ENCODE measurements at places on chromosomes 16 and 17. TPM values are rescaled to one million over a fixed set of nuclear protein-coding genes. Genes with fewer than 3 reads are reported as not detected.

DNA sequence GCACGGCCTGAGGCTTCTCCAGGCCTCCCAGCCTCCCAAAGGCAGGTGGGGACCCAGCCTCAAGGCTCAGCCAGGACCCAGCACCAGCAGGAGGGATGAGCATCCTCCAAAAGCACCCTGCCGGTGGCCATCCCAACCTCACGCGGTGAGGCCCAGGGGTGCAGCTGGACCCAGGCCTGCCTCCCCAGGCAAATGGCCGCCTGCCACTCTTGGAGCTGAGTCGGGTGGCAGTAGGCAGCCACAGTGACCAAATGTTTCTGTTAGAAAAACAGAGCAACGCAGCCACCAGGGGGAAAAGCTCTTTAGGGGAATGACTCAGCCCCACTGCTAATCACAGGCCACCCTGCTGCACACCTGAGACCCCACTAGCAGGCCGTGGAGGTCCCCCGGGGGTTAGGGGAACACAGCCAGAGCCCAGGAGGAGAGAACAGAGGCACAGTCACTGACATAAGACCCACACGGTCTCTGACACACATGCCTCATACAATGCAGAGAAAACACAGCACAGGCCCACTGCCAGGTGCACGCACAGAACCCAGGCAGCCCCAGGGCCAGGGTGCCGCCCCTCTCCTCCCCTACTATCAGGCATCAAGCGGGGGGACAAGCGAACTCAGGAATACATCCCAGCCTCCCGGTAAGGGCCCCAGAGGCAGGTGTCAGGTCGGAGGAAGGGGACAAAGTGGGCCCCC, 12.4 kb downstream of the BCAR1 start:
- peak; percentile 51 for DNase-seq

DNA sequence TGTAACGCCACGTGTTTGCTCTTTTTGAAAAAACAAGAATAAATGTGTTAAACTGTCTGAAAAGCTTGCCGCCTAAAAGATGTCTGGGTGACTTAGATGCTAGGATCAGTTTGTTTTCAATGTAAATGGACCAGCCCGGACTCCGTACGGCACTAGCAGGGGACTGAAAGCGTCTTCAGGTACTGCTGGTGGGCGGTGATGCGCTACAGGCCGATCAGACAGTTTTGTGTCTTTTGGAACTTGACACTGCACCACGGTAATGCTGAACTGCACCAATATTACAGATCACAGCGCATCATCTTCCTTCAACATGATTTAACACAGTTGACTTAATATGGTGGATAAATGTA, 727 bp upstream of the MBTPS1 start:
- no peak for DNase-seq

GRCh38 chr16:57624044-57624688, 4.3 kb upstream of the ADGRG1 start:
- no peak for DNase-seq

DNA sequence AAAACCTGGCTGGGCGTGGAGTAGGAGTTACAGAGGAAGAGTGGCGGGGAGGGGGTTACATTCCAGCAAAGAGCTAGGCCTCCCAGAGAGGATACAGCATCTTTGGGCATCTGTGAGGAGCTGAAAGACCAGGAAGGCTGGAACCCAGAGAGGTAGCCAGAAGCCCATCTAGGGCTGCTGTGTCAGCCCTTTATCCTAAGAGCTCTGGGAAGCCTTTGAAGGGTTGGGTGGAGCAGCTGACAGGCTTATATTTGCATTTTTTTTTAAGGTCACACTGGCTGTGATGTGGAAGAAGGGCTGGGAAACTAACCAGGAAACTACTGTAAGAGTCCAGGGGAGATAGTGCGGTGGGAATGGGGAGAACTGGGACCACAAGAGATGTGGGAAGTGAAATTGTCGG, 6.8 kb upstream of the CNOT1 start:
- no peak for DNase-seq

DNA sequence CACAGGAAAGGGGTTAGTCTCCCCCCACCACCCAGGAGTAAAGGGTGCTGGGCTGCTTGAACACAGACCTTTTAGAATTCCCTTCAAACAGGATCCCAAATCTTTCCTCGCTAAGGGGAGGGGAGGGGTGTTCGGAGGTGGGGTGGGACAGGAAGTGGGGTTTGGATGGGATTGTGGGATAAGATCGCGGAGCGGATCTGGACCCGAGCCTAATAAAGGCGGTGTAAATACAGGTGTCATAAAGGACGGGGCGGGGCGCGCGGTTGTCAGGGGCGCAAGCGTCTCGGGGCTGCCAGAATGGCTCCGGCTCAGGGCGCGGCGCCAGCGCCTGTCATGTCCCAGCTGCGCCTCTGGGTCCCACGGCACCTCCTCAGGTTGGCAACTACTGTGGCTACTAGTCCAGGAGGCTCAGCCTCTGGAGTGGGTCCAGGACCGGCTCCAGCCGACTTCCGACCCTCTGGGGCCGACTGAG, 59.8 kb upstream of the FBXO47 start:
- peak; percentile 18 for DNase-seq

DNA sequence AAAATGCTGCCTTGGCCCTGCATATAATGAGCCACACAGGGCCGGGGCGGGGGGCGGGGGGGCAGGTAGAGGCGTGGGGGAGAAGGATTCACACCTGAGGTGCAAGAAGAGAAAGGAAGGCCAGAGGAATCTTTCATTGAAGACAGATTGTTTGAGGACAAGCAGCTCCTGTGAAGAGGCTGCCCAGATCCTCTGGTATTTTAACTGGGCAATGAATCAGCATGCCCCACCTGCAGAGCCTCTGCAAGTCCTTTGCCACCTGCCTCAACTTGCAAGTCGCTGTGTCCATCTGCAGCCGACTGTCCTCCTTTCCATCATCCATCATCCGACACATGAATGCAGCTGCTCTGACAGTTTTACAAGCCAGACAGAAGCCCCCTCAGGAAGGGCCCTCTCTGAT, 1.2 kb upstream of the SOST start:
- DNase-seq, result no peak

GRCh38 chr16:75550211-75550662, 5.8 kb downstream of the TMEM231 start:
- peak; percentile 91 for DNase-seq

DNA sequence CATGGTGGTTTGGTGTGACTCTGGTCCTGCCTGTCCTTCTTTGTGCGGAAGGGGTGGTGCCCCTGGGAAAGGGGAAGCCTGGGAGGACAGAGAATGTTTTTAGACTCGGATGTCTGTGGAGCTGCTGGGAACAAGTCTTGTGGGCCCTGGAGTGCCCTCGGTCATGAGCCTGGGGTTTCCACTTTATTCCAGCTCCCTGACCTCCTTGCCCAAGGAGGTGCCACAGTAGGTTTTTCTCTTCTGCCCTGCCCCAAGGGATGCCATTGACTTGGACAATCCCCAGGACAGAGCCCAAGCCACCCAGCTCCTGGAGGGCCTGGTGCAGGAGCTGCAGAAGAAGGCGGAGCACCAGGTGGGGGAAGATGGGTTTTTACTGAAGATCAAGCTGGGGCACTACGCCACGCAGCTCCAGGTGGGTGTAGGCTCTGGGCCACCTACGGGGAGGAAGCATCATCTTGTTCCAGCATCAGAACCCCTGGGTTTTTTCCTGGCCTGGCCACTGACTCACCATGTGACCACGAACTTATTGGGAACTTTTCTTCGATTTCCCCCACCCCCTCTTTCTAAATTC, 1.4 kb downstream of the STAT5A start:
- DNase-seq, result no peak

DNA sequence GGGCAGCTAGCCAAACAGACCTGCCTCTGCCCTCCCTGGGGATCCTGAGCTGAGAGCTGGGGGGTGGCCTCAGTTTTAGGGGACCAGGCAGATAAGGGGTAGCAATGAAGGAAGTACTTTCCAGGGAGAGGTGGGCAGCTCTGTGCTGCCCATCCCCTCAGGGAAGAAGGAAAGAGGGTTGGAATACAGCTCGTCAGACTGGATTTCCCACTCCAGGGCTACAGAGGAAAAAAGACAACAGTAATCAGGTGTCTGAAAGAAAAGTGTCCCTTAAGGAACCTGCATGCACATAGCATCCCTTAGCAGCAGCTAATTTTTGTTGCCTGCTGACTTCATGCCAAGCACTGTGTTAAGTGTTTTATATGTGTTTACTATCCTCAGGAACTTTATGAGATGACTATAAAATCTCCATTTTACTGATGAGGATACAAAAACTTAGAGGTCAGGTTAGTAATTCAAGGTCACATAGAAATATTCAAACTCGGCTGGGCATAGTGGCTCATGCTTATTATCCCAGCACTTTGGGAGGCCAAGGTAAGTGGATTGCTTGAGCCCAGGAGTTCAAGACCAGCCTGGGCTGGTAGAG, 3.2 kb upstream of the MRPL58 start:
- no peak for DNase-seq

- DNase-seq, result no peak
These were observed 32.1 kb upstream of the KRT17 start for GRCh38 chr17:41656249-41657023.

GRCh38 chr17:17540278-17540906, 44.2 kb upstream of the RASD1 start:
- DNase-seq, result no peak

DNA sequence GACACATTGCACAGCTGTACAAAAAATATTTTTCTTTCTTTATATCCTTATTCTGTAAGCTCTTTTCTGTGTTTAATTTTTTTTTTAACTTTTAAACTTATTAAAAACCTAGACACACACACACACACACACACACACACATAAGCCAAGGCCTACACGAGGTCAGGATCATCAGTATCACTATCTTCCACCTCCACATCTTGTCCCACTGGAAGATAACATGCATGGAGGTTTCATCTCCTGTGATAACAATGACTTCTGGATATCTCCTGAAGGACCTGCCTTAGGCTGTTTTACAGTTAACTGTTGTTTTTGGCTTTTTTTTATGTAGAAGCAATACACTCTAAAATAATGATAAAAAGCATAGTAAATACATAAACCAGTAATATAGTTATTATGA, 71.2 kb downstream of the TNRC6C start:
- no peak for DNase-seq

DNA sequence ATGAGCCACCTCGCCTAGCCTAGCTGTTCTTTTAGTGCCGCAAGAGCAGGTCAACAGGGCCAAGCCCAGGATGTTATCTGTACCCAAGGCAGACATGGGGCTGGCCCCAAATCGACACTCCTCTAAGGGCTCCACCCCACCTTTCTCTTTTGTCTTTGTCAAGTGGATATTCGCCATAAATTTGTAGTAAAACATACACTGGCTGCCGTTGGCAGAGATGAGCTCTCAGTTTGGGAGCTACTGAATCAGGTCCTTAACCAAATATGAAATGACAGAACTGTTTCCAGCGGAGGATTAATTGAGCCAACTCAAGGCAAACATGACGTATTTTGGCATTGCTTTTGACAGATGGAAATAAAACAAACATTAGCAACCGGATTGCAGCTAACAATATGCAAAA, 556.9 kb upstream of the CDH5 start:
- DNase-seq, result no peak

DNA sequence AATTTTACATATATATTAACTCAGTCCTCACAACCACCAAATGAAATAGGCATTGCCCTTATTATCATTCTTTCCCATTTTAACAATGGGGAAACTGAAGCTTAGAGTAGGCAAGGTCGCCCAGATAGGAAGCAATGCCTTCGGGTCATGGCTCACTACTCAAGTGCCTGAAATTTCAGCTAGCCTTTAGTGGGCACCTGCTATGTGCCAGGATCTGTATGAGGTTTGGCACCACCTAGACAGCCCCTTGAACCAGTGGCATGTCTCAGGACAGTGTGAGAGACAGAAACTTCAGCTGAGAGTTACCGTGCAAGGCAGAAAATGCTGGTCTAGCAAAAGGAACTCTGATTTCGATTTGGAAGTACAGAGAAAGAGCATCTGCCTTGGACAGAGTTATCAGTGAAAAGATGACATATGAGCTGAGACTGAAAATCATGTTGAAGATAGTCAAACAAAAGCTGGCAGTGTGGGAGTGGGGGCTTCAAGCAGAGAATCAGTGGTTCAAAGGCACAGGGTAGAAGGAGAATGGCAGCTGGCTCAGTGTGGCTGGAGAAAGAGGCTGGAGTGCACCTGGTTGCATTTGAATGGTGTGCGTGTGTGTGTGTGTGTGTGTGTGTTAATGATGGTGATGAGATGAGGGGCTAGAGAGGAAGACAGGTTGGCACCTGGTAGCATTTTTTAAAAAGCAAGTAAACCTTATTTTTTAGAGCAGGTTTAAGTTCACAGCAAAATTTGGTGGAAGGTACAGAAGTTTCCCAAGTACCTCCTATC, 29.1 kb downstream of the CDH13 start:
- no peak for DNase-seq

- DNase-seq, result no peak
These were observed 374.7 kb upstream of the ERCC4 start for GRCh38 chr16:13545271-13545670.

- no peak for DNase-seq
These were observed 56.6 kb downstream of the OR1D5 start for GRCh38 chr17:3006801-3007200.

DNA sequence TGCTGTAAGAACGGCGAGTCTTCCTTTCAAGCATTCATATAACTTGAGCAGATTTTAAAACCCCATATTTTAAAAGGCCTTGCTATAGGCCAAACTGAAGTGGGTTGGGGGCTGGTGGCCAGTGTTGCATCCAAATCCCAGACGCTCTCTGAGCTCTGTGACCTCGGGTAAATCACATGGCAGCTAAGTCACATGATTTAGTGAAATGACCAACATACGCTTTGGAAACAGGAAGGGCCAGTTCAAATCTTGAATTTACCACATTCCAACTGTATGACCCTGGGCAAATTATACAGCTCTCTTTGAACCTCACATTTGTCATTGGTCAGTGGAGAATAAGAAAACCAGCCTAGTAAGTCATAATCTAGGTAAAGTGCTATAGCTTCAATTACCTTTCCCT, 519.3 kb downstream of the HAPSTR1 start:
- no peak for DNase-seq

DNA sequence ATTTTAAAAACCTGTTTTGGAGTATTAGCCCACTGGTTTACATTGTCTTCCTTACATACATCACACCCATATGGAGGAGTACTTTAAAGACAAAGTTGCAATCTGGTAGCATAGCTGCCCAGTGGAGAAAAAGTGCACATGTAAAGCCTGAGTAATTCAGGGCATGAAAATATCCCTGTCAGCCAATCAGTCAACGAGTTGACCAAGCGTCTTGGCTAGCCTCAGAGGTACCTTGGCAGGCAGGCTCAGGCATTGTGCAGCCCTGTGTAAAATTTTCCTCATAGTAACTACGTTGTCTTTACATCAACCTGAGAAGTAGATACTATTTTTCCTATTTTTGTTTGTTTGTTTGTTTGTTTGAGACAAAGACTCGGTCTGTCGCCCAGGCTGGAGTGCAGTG, 339.0 kb downstream of the CDH13 start:
- DNase-seq, result no peak

The MILR1 gene
- total RNA-seq, result 0.60 TPM

The RGS11 gene
- total RNA-seq, result 0.20 TPM

The WNT3 gene
- total RNA-seq, result 1.1 TPM

The TBC1D3L gene
- total RNA-seq, result not detected

The ASPHD1 gene
- total RNA-seq, result 0.22 TPM

The ALOX15 gene
- not detected for total RNA-seq

The PMM2 gene
- 16.5 TPM for total RNA-seq

Measured in lung microvascular endothelial cell (primary cell).